ENCODE measurements at places on chromosomes 3 and 15.

DNA sequence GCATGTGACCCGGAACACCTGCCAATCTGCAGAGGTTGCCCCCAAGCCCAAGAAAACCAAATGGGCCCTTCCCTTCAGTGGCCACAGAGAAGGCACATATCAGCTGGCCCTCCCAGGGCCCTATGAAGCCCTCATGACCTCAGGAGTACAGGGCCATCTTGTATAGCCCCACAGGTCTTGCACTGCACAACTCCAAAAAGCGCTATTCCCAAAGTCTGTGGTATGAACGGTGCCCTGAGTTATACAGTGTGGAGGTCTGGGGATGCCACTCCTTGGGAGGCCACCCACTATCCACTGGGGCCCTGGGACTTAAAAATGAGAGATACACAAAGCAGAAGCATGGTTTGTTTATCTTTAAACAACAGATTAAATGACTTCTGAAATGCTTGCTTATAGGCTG, 61.5 kb downstream of the CAPN7 start:
- DNase-seq = no peak

GRCh38 chr3:61227799-61228198, 23.5 kb downstream of the FHIT start:
- DNase-seq = no peak

DNA sequence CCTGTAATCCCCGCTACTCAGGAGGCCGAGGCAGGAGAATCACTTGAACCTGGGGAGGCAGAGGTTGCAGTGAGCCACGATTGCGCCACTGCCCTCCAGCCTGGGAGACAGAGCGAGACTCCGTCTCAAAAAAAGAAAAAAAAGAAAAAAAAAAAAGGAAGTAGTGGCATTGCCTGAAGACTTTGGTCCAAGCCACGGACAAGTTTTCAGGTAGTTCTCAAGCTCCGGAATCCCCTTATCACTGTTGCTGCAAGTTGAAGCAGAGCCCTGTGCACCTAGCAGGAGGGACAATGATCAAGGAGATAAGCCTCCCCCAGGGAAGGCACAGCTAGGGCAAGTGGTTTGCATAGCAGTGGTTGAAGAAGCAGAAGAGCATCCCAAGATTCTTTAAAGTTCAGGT, 97.6 kb downstream of the MEX3B start:
- no peak for DNase-seq

GRCh38 chr3:29754346-29754745, 473.5 kb downstream of the RBMS3 start:
- no peak for DNase-seq

- DNase-seq = no peak
Measured at GRCh38 chr3:188239035-188239434, 85.1 kb downstream of the LPP start.

DNA sequence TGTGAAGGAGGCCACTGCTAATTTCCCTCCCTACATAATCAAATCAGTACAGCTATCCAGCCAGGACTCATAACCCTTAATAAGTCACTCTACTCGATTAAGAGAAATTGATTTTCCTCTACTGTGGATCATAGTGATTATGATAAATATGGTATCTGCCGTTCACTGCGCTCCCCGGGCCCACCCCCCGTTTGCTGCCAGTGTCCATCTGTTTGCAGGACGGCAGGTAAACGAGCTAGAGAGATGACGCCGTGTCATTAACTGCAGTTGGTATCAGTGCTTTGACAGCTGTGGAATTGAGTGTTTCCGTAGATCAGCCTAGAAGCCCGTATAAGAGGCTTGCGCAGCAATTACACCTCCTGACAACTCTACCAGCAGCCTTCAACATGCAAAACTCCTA, 94.9 kb downstream of the ROBO2 start:
- no peak for DNase-seq

- no peak for DNase-seq
Measured at GRCh38 chr3:122944671-122945161, 82.8 kb downstream of the SEMA5B start.

DNA sequence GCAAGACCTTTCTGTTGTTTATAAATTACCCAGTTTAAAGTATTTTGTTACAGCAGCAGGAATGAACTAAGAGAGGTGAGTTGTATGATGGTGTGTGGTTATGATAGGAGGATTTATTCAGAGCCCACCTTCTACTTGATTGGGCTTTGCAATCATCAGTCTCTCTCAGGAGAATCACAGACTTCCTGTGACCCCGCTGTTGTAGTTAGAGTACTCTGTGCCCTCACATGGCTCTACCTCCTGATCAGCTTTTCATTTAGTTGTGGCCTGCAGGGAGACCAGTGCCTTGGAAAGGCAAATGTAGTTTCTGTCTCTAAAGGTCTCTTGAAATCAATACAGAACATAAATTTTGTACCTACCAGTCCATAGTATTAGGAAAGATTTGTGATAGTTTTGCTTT, 7.6 kb upstream of the P2RY14 start:
- no peak for DNase-seq

DNA sequence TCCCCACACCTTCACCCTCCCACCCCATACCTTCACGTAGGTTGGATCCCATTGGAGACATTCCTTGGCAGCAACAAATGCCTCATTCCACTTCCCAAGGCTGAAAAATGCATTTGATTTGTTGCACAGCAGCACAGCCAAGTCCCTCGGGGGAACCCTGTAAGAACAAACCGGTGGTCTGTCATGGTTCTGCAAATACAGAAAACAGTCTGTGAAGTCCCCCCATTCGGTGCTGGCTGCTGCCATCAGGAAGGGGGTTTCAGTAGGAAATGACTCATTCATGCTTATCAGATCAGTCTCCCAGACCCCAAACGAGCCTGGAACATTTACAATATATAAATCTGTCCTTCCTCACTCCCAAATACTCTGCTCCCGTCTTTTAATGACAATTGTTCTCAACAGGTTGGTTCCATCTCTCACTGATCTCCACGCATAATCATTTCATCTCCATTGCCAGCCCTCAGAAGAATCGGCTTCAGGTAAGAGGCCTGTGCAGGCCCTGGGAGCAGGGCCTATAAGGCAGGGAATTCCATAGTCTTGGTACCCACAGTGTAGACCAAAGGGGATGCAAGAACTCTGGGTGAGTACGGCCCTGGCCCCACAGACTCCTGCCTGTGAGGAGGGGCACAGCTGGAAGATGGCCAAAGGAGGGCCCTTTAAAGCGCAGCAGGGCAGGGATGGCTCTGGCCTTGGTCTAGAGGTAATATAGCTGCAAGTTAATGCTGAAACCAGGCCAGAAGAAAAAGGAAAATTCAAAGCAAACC, 41.6 kb downstream of the TRANK1 start:
- DNase-seq = no peak

- no peak for DNase-seq
Measured at GRCh38 chr3:125515421-125515820, 4.6 kb downstream of the SNX4 start.

- no peak for DNase-seq
Measured at GRCh38 chr15:88982304-88982945, 69.2 kb upstream of the MFGE8 start.

DNA sequence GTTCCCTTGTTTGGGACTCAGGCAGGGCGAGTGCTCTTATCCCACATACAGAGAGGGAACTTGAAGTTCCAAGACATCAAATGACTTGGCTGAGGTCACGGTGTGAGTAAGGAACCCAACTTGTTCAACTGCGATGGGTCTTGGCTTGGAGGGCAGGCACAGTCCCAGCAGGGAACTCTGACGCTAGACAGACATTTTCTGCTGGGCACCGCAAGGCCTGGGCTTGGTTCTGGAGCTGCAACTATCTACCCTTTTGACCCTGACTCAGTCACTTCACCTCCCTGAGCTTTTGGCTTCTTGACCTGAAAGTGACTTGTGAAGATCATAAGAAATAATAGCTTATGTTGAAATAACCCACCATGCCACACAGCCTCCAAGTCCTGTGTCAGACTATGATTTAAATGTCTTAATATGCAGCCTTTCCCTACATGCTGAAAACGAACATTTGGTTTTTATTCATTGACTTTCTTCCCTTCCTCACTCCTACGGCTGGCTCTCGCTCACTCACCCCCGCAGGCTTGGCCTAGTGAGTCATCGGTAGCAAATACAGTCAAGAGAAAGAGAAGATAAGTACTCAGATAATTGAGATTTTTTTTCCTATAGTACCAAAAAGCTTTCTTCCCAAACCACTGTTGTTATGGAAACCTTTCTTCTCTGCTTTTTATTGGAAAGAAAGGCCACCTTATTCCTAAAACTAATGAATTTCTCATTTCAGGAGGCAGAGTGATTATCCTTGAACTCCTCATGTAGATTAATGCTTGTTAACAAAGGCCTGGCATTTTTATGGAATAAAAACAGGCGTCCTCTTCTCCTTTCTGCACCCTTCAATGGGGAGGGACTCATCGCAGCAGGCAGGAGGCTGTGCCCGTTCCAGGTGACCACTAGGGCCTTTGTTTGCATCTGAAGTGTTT, 178.4 kb downstream of the ATP10A start:
- no peak for DNase-seq

DNA sequence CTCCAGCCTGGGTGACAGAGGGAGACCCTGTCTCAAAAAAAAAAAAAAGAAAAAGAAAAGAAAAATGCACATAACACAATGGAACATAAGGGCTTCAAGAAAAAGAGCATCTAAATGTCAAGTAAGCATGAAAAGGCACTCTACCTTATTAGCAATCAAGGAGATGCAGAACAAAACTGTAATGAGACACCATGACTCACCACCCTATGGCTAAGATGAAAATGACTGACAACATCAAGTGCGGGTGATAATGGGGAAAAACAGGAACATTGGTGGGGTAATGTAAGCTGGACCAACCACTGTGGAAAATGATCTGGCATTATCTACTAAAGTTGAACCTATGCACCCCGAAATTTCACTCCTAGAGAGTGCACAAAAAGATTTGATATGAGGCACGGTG, 19.6 kb upstream of the NSMCE3 start:
- no peak for DNase-seq

GRCh38 chr3:53269888-53270880, 14.4 kb upstream of the TKT start:
- DNase-seq = no peak

DNA sequence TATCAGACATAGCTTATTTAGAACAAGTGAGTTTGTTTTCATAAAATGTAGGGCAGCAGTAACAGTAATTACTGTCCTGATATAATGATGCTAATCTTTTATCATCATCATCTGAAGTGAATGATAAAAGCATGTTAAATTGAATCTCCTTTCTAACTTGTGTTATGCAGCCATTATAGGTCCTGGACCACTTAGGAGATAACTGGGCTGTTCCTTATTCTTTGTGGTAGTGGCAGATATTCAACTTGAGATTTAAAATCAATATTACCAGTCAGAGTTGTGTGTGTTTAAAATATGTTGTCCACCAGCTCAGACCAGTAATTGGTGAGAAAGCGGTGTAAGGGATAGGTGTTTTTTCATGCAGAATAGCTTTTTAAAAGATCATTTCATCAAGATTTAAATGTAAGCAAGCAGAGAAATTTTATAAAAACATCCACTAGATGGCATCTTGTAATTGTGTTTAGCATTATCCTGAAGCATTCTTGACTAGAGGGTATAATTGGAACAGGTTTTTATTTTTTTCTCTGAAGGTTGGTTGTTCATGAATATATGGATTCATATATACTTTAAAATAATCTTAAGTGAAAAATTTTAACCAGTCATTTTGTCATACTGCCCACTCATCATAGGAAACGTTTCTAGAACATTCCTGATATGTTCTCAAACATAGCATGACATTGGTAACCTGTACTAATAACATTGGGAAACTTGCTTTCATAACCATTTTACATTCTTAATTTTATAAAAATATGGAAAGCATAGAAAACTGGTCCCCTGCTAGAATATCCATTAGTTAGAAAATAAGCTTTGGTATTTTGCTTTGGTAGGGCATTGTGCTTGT, 153.9 kb downstream of the BBX start:
- DNase-seq = no peak

DNA sequence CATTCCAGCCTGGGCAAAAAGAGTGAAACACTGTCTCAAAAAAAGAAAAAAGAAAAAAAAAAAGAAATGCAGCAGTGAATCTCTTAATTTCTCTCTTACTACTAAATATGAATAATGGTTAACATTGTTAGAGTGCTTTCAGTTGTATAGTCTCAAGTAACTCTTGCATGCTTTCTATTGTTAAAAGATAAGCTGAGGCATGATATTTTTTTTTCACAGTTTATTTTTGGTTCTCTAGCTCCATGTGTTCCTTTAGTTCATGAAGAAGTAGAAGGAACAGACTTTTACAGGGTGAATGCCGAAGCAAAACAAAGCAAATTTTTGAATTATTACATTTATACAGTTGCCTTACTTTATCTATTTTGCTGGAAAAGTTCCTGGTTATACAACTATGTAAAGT, 1180.9 kb downstream of the OTOL1 start:
- no peak for DNase-seq

- DNase-seq = no peak
Measured at GRCh38 chr3:38039101-38039898, at the start of gene DLEC1. TSS of gene DLEC1 (plus strand) at chr3:38039208. CDS start at chr3:38039226, 18 bp downstream.

GRCh38 chr15:38195191-38195901, 57.3 kb upstream of the SPRED1 start:
- no peak for DNase-seq

- no peak for DNase-seq
Measured at GRCh38 chr3:99256788-99257187, 355.3 kb upstream of the DCBLD2 start.

DNA sequence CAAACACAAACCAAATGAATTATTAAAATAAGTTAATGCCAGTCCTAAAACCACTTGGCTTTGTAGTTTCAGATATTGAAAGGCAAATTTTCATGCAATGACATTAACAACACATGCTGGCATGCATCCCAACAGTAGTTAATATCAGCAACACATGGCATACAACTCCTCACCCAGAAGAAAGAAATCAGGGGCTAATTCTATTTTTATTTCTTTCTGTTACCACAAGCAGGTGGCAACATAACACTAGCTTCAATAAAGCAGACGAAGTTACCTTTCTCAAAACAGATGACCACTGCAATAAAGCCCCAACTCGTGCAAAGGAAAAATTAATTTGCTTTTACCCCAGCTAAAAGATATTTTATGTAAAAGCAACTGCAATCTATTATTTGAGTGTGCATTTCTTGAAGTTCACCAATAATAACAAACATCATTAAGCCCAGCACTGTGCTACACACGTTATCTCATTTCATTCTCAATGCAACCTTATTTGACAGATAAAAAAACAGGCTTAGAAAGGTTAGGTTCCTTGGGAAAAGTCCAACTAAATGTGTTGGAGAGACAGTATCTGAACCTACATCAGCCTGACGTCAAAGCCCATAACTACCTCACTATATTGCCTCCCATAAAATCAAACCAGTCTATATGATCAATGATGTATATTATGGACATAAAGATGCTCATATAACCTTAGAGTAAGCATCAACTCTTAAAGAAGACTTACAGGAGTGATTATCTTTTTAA, 2.8 kb downstream of the TOP2B start:
- no peak for DNase-seq

GRCh38 chr15:70853318-70853972, 512 bp downstream of the LARP6 start:
- no peak for DNase-seq
